ENCODE measurements at places on chromosomes 4 and X.

- DNase-seq, result no peak
These were observed 10.0 kb downstream of the SAT1 start for GRCh38 chrX:23792861-23793553.

- DNase-seq, result no peak
These were observed 323.6 kb downstream of the NR3C2 start for GRCh38 chr4:148118633-148119032.

DNA sequence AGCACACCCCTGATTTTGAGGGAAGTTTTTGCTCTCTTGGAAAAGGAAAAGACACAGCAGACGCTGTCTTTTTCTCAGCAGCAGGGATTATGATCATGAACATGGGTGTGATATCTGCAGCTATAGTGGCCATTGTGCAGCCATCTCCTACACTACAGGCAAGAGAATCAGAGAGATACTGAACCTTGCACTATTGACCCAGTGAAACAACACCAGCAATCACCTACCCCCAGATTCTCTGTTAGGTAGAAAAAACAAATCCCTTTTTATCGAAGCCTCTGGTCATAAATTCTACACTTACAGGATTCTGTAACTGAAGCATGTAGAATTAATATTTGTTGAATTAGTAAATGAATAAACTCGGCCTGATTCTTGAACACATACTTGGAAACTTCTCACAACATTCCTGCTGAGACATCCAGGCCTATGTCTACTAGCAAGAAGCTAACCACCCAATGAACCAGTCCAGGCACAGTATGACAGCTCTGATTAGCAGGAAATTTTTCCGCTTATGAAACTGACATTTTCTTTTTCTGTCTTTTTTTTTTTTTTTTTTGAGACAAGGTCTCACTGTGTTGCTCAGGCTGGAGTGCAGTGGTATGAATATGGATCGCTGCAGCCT lies 5.0 kb upstream of the AFAP1 start:
- DNase-seq, result no peak

GRCh38 chr4:84800256-84800655 lies 166.2 kb downstream of the WDFY3 start:
- no peak for DNase-seq

DNA sequence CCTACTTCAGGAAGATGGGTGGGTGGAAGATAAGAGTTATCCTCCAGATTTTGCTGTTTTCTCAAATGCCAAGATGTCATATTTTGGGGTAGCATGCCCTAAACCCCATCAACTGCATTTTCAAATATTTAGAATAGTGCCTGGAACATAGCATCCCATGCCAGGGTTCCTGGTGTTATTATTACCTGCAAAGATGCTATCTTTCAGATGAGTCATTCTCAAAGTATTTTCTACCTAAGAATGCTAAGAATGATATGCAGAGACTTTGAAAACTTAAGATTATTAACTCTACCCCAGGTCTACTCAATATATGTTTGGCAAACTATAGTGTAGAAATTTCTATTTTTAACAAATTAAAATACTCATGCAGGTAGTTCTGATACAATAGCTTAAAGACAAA lies 934.3 kb upstream of the SLIT2 start:
- DNase-seq, result no peak

DNA sequence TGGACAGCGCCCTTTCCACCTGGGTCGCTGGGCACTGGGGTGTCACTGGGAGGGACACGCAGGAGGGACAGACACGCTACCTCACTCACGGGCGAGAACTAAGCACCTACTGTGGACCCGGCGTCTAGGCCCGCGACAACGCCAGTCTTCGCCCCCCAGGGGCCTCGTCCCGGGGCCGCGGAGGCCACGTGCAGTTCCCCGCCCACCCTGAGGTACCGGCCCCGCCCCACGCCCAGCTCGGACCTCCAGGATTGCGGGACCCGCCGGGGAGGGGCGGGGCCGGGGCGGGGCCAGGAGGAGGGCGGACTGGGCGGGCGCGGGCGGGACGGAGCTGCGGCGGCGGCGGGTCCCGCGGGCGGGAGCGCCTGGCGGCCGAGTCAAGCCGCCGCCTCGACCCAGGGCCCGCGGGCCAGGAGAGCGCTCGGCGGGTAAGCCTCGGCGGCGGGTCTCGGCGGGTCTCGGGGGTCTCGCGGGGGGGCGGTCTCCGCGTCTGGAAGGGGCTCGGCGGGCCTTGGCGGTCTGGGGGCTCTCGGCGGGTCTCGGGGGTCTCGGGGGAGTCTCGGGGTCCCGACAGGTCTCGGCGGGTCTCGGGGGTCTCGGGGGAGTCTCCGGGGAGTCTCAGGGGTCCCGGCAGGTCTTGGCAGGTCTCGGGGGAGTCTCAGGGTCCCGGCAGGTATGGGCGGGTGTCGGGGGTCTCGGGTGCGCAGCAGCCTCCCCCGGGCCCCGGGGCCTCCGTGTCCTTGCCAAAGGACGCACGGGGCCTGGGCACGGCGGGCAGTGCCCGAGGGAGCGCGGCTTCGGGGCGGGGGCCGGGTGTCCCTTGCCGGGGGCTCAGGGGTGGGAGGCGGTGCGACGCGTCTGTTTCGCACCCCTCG lies at the start of gene SH3BP2:
Gene SH3BP2, plus strand, starts transcription at position 375 of the 875 bp plus-strand sequence. CDS start 27,533 bp downstream, outside the sequence.
- no peak for DNase-seq

DNA sequence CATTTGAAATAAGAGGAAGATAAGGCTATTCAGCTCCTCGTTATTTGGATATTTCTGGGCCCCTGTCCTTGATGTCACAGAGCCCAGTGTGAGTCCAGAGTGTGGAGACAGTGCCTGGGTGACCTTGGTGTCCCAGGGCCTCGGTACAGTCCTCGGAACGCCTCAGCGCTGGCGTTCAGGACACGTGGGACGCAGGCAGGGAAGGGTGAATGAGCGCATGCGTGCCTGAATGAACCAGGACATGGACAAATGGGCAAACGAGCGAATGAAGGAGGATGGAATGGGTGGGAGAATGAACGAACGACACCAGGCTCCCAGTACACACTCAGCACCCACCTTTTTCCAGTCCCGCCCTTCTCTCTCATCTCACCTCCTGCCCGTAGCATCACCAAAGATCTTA lies 44.2 kb downstream of the EVC start:
- DNase-seq, result no peak

GRCh38 chr4:130608121-130608520 lies 1512.2 kb downstream of the C4orf33 start:
- no peak for DNase-seq

Data from stimulated activated CD8-positive, alpha-beta memory T cell treated with anti-CD3 and anti-CD28 coated beads, Interleukin-4, amount 100 ng/mL, for 1 hour (primary cell).